ENCODE measurements at places on chromosomes 16 and 17. TPM values are rescaled to one million over a fixed set of nuclear protein-coding genes. Genes with fewer than 3 reads are reported as not detected.

Gene TP53TG3B
- 0.15 TPM for total RNA-seq

Gene KRT31
- not detected for total RNA-seq

Gene PSMC3IP
- total RNA-seq: 2.2 TPM

Gene PRSS21
- total RNA-seq: not detected

Gene ZG16B
- total RNA-seq: not detected

Measured in heart left ventricle (tissue), 16 donors.